Hematopoietic multipotent progenitor cell (in vitro differentiated cells): ENCODE measurements at places on chromosomes 1 and 21. TPM values are rescaled to one million over a fixed set of nuclear protein-coding genes. Genes with fewer than 3 reads are reported as not detected.

The CFAP74 gene
- not detected for total RNA-seq

The TFF2 gene
- total RNA-seq = not detected

The LMX1A gene
- total RNA-seq = not detected

The FAM177B gene
- 0.27 TPM for total RNA-seq

The ADAM30 gene
- not detected for total RNA-seq

The YBEY gene
- total RNA-seq = 7.3 TPM

The RWDD3 gene
- total RNA-seq = 7.3 TPM

The SPATA46 gene
- not detected for total RNA-seq

The C1orf185 gene
- total RNA-seq = not detected

The MAP3K7CL gene
- total RNA-seq = 4.3 TPM

The ZMYND12 gene
- 4.3 TPM for total RNA-seq

The SPRR5 gene
- not detected for total RNA-seq

The RNF207 gene
- total RNA-seq = 2.2 TPM

The SAMD11 gene
- total RNA-seq = 0.54 TPM

The TMPRSS15 gene
- not detected for total RNA-seq

The LRRC3 gene
- total RNA-seq = 1.1 TPM

The ANXA9 gene
- total RNA-seq = 0.54 TPM

The C8B gene
- not detected for total RNA-seq

The ICOSLG gene
- 4.3 TPM for total RNA-seq

The WDTC1 gene
- total RNA-seq = 58.2 TPM

The RLF gene
- total RNA-seq = 8.6 TPM

The SCMH1 gene
- total RNA-seq = 39.3 TPM

The SPRR3 gene
- not detected for total RNA-seq

The PTPN7 gene
- 167 TPM for total RNA-seq

The CCDC181 gene
- 0.54 TPM for total RNA-seq

The S100A7A gene
- not detected for total RNA-seq

The TEX35 gene
- not detected for total RNA-seq

The IFT25 gene
- 5.9 TPM for total RNA-seq

The CRYZ gene
- 14.0 TPM for total RNA-seq

The SPATA1 gene
- 2.2 TPM for total RNA-seq

The OPRD1 gene
- not detected for total RNA-seq
